ENCODE measurements at places on chromosomes 6 and 20. TPM values are rescaled to one million over a fixed set of nuclear protein-coding genes. Genes with fewer than 3 reads are reported as not detected.

DNA sequence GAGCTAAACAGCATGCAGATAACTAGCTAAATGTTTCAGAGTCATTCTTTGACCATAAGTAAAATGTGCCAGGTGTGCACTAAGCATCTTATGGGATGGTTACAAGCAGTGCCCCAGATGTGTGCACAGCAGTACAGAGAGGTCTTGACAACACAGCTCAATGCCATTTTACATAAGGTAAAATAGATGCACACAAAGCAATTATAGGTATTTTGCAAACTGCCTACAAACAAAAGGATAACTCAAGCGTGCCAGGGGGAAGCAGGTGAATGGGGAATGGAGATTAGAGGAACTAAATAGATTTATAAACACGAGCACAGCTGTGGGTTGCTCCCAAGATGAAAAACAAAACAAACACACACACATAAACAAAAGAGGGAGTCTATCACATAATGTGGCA lies 64.8 kb downstream of the SLC2A10 start:
- no peak for DNase-seq

DNA sequence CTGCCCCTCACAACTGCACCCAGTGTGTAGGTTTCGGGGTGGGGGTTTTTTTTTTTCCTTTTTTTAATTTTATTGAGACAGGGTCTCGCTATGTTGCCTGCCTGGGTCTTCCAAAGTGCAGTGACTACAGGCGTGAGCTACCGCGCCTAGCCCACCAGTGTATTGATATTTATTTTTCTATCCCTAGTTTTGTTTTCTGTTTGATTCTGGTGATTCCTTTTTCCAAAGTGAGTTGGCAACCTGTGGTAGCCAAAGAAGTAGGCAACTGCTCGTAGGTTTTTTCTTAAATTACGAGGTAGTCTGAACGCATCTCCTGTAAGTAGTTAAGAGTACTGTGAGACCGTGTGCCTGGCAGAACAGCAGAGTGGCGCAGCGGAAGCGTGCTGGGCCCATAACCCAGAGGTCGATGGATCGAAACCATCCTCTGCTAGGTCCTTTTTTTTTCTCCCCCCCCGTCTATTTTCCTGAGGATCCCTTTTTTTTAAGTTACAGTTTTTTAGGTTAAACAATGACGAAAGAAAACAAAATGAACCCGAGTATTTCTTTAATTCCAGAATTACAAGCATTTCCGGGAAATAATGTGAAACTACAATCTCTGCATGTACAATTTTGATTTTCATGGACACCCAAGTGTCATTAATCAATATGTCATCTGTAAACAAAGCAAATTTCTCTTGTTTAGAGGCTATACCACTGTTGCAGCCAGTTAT lies 78.7 kb upstream of the BTN3A2 start:
- DNase-seq, result peak; percentile 76

PRL gene
- not detected for total RNA-seq

- no peak for DNase-seq
These were observed 40.5 kb downstream of the SCP2D1 start for GRCh38 chr20:18853946-18854646.

TP53TG5 gene
- total RNA-seq, result not detected

DNA sequence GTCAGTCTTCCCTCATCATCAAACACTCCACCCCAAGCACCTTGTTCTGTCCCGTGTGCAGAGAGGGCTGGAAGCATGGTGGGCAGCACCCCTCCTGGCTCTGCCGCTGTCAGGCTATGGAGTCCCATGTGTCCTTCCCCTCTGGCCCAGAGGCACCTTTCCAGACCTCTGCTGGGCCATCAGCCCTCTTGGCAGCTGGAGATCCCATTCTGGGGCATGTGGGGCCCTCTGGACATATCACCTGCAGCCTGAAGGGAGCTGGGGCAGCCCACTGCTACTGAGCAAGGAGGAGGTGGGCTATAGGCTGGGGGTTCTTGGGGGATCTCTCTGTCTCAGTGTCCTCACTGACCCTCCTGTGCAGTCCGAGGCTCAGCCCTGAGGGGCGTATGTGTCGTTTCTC lies 42.2 kb downstream of the SUN5 start:
- DNase-seq, result no peak

BANF2 gene
- not detected for total RNA-seq

GRCh38 chr20:10634211-10634610 lies 39.6 kb downstream of the JAG1 start:
- no peak for DNase-seq

- no peak for DNase-seq
These were observed 83.8 kb downstream of the GJA10 start for GRCh38 chr6:89977808-89978748.

ARMH2 gene
- not detected for total RNA-seq

- no peak for DNase-seq
These were observed 35.6 kb downstream of the CNKSR3 start for GRCh38 chr6:154474648-154475428.

DNA sequence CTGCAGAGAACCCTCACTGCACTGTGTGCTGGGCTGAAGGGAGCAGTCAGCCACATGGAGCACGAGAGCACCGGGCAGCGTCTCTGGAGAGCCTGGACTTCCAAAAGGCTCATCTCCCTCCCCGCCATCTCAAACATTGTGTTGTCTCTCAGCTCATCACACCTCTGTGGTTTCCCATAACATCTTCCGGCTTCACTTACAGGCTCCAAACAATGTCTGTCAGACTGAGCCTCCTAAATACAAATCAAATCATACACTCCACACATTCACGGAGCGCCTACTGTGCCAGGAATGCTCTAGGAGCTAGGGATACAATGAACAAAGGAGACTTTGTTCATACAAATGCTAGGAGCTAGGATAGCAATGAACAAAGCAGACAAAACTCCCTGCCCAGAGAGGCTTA lies 398.0 kb downstream of the RNGTT start:
- DNase-seq, result no peak

DNA sequence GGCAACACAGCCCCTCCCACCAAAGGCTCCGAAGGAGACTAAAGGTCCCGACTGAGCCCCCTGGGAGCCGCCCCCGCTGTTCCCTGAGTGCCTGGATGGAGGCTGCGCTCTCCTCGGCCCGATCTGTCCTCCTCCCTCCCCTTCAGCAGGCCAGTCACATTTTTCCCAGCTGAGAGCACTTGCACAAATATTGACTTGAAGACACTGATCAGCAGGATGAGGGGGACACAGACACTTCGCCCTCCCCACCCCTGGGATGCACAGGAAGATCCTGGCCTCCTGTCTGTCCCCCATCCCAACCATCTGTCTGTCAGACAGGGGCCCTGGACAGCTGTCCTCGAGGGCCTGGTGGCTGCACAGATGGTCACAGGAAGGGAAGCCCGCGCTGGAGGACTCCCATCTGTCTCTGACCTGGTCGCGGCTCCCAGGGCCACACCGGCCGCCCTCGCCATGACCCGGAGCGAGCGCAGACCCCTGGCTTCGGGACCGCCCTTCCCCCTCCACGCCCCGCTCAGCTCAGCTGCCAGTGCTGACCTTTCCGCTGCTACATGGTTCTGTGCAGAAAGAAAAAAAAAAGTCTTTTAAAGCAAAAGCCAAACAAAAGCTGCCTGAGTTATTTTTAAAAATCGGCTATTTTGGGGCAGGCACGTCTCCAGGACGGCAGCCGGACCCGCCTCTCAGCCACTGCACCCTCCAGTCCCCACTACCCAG lies 11.1 kb downstream of the LAMA5 start:
- DNase-seq, result no peak

ZNF334 gene
- total RNA-seq, result 7.2 TPM

DNA sequence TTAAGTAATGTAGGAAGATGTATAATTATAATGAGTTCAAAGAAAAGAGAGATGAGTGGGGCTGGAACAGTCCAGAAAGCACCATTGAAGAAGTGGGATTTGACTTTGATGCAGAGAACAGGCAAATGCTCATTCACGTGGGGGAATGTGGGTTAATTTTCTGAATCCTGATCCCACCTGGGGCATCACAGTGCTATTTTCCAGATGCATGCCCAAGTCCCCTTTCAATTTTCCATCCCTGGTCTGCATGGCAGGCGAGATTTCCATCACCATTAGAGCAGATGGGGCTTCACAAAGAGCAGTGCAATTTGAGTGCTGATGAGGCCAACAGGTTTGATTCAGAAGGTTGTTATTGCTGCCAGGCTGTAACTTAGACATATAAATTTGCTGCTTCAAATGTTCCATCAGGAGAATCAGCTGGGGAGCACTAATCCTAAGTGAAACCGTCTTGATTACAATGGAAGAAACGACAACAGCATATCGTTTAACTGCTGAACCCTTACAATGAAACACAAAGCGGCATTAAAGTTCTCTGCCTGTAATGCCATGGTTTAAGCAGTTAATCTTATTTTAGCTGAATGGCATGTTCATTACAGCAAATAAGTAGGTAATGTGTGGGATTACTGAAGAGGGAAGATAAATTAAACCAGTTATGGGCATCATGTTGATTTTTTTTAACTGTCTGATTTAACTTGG lies 45.2 kb downstream of the OSTM1 start:
- DNase-seq, result no peak

TFB1M gene
- total RNA-seq, result 4.2 TPM

DNA sequence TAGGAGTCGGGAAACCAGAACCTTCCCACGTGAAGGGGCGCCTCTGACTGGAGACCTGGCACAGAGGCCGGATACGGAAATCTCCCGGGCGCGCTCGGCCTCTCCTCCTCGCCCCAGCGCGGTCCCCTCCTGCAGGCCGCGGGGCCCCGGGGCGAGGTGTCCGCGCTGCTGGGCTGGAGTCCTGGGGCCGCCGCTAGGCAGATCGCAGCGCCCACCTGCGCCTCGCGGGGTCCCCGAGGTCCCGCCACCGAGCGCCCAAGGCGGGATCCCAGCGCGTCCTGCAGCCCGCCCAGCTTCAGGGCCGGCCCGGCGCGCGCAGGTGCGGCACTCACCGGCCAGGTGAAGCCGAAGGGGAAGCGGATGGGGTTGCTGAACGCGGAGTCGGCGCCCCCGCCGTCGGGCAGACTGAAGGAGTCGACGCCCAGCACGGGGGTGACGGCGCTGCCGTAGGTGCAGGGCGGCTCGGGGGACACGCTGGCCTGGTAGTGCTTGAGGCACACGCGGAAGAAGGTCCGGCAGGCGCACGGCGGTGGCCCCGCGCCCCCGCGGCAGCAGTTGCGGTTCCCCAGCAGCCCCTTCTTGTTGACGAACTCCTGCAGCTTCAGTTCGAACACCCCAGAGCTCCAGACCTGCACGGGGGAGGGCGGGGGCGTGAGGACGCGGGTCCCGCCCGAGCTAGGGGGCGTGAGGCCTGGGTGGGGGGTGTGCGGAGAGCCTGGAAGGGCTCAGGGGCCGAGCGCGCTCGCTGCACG lies 1.5 kb downstream of the DLL1 start:
- DNase-seq, result peak; percentile 88

- no peak for DNase-seq
These were observed 121.8 kb upstream of the SLC35B3 start for GRCh38 chr6:8557014-8557748.

DNA sequence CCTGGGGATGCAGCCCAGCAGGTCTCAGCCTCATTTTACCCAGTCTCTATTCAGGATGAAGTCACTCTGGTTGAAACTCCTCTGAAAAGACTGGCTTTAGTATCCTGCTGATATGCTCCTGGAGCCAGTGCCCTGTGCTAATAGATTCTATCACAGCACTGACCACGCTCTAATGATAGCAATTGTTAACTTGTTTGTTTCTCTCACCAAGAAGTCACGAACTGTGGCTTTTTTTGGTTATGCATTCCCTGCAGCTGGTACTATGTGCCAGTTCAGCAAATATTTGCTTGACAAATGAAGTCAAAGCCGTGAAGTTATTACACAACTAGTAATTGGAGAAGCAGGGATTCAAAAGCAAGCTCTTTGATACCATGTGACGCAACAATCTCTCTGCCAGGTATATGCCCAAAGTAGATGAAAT lies 754.6 kb downstream of the KIF16B start:
- DNase-seq, result no peak

HLA-G gene
- 2.8 TPM for total RNA-seq

GRCh38 chr20:24871480-24872213 lies 77.4 kb upstream of the CST7 start:
- no peak for DNase-seq

- DNase-seq, result no peak
These were observed 17.4 kb downstream of the MYLK4 start for GRCh38 chr6:2733324-2733723.

DNA sequence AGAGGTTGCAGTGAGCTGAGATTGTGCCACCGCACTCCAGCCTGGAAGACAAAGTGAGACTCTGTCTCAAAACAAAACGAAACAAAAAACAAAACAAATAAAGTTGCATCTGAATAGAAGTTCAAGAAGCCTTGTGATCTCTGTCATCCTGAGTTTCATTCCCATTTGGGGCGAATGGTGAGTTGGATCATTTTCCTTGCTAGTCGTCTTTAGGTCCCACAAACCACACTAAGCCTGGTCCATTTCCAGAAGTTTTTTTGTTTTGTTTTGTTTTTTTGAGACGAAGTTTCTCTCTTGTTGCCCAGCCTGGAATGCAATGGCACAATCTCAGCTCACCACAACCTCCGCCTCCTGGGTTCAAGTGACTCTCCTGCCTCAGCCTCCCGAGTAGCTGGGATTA lies 33.8 kb downstream of the ZNF217 start:
- DNase-seq, result no peak

DNA sequence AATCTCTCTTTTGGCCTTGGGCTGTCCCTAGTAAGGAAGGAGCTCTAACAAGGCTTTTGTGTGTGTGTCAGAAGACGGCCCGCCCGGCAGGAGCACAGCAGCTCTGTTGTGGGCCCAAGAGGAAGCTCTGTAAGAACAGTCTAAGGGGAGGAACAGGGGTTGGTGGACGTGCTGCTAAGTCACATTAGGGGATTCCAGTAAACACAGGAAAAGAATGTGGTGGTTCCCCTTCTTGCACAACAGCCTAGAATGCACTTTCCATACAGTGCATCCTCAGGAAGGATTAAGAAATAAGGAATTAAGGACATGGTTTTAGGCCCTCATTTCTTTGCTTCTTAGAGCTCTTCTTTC lies 114.5 kb downstream of the RNF144B start:
- peak; percentile 80 for DNase-seq

- no peak for DNase-seq
These were observed 374.2 kb upstream of the FLRT3 start for GRCh38 chr20:14711652-14712051.

- no peak for DNase-seq
These were observed 222.2 kb downstream of the TMEM242 start for GRCh38 chr6:157101166-157101565.
